ENCODE measurements at places on chromosomes 12 and 14.

DNA sequence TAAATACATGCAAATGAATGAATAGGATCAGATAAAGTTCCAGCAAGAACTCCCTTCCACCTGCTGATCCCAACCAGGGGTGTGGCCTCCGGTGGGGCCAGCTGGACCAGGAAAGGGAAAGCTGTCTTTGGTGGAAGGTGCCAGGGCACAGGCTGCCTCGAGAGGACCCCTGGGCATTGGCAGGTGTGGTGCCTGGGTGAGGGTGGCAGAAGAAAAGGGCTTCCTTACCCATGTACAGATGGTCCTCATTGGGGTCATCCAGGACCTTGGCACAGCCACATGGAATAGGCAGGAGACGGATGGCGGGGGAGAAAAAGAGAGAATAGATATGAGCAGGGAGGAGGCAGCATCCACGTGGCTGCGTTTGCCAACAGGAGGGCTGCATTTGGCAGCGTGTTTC is 36.4 kb downstream of the CAMKK2 start:
- DNase-seq, result no peak

DNA sequence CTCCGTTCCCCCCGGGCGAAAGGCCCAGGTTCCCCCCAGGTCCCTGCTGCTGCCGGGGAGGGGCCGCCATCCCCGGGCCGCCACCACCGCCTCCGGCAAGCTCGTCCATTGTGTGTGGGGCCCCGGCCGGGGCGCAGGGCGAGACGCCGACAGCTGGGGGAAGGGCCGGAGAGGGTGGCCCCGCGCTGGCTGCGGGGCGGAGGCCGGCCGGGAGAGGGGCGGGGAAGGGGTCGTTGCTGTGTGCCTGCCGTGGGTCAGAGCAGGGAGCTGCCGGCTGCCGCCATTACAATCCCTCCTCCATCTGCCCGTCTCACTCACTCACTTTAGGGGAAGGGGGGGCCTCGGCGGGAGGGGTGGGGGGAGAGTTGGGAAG is at the start of gene STRN3:
TSS of gene STRN3 (minus strand) at position 303 of the 373 bp plus-strand sequence. CDS start at position 109, 194 bp downstream.
- no peak for DNase-seq

DNA sequence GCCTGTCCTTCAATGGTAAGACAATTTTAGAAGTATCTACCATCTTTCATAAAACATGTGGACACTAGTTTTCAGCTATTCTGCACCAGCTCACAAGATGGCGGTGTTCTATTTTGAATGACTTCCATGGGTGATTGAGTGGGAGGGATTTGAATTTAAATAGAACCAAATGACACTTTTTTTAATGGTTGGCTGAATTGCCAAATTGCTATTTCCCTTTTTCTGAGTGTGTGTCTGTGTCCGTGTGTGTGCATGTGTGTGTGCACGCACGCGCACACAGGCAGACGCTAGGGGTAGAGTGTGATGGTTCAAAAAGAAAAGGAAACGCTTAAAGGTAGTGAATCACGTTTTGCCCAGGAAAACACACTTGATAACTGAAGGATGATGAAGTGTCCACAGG is 362.6 kb downstream of the DAD1 start:
- DNase-seq, result no peak

GRCh38 chr14:99187858-99188257 is 84.1 kb downstream of the BCL11B start:
- no peak for DNase-seq

DNA sequence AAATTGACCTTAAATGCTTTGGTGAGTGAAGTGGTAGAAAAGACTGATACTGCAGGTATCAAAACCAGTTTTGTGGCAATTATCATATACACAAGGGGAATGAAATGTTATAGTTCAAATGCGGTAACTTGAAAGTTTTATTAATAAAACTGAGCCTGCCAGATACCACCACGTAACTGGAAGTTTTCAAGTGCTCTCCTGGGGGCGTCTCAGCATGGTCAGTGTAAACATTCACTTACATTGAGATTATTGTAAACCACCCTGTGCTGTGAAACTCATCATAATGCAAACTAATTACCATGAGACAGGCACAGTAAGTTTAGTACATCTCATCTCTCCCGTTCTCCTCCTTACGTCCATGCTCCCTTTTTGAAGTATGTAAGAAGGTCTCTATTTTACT is 280.7 kb upstream of the FAR2 start:
- DNase-seq, result no peak

DNA sequence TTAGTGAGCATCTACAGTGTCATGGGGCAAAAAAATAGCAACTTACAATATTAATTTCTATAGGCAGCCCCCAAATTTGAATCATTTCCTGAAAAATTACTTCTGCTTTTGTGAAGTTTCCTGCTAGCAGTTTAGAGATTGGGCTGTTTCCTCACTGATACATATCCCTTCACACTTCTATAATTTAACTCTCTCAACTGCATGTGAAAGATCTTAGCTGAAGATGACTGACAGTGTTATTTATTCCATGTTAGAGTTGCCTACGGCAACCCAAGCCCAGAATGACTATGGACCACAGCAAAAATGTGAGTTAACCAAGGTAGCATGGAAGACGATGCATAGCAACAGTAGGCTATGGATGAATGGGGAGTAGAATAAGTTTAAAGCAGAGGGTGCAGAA is at the start of gene KLRG1:
TSS of gene KLRG1 (plus strand) at position 134 of the 400 bp plus-strand sequence. CDS start at position 224, 90 bp downstream.
- no peak for DNase-seq

DNA sequence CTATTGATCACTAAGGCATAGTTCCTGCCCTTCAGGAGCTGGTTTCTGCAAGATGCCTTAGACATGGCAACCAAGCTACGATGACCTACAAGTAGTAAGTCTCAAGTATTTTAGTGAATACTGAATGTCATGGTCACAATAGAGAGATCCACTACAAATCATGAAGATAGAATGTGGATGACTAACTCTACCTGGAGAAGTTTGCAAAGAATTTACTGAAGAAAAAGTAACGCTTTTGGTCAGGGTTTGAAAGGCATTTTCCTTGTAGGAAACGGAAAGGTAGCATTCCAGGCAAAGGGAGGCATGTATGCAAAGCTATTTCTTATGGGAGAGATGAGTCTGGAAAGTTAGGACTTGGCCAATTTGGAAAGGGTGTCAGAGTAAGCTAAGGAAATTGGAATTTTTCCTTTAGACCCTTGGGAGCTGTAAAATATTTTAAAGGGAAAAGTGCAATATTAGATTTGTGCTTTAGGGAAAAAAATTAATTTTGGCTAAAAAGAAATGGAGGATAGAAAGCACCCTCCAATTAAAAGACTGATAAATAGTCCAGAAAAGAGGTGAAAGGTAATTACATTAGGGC is 377.5 kb downstream of the EGLN3 start:
- no peak for DNase-seq

DNA sequence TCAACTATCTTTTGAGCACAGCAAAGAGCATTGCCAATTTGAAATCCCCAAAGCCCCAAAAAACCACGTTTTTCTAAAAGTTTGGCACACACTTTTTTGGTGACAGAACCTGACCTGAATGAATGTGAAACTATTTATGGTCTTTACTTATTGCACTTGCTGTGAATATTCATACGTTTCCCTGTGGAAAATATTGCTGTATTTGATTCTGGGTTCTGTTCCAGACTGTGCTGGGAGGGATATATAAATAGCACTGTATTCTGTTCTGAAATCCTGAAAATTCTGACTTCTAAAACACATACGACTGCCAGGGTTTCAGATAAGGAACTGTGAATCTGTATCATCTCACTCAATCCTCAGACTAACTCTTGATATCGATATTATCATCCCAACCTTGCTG is 35.1 kb downstream of the NR1H4 start:
- no peak for DNase-seq

- DNase-seq, result no peak
These were observed 52.2 kb downstream of the PAPOLA start for GRCh38 chr14:96554315-96554910.

- DNase-seq, result no peak
These were observed 476.5 kb downstream of the FOXG1 start for GRCh38 chr14:29242755-29243754.

GRCh38 chr14:103762541-103762940 is 46.9 kb downstream of the ZFYVE21 start:
- no peak for DNase-seq

- no peak for DNase-seq
These were observed 6.5 kb upstream of the ATP23 start for GRCh38 chr12:57934819-57935218.

GRCh38 chr14:34003082-34003668 is 52.3 kb upstream of the EGLN3 start:
- no peak for DNase-seq

- no peak for DNase-seq
These were observed 1.1 kb downstream of the LIN52 start for GRCh38 chr14:74085828-74086227.

DNA sequence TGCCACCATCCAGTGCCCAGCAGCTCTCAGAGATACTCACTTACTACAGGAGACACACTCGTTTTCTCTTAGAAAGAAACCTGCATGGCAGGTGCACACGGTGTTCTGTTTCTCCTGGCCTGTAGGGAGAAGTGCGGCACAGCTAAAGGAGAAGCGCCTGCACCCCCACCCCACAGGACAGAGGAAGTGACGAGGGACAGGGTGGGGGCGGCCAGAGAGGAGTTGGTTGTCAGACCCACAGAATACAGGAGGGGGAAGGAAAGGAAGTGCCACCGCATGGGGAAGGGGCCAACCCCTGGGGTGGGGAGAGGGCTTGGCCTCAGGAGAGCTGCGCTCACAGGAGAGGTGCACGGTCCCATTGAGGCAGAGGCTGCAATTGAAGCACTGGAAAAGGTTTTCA is 8.8 kb downstream of the TNFRSF1A start:
- no peak for DNase-seq
